GOT3 (cell line): ENCODE measurements at places on chromosomes 6 and 20.

DNA sequence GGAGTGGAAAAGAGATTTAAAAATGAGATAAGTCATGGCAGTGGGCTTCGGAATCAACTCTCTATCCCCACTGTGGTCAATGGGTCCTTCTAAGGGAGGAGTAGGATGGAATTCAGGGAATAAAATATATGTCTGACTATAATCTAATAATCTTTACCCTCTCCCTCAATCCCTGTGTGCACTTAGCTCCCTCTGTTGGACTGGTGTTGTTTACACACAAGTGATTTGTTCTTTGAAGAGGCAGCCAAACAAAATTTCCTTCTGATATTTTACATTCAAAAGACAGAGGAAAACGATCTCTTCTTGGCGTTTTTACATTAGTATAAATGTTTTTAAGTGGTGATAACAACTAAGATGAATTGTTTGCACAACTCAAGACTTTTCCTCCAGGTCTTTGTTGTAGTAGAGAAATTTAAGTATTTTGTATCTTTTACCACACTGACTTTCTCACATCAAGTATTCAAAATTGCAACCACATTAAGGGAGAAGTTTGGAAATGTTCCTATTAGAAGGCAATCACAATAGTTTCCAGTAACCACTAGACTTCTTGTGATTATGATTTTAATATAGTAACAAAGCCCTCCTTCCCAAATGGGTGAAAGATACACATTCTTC, 317.8 kb downstream of the CENPW start:
- DNase-seq, result no peak

DNA sequence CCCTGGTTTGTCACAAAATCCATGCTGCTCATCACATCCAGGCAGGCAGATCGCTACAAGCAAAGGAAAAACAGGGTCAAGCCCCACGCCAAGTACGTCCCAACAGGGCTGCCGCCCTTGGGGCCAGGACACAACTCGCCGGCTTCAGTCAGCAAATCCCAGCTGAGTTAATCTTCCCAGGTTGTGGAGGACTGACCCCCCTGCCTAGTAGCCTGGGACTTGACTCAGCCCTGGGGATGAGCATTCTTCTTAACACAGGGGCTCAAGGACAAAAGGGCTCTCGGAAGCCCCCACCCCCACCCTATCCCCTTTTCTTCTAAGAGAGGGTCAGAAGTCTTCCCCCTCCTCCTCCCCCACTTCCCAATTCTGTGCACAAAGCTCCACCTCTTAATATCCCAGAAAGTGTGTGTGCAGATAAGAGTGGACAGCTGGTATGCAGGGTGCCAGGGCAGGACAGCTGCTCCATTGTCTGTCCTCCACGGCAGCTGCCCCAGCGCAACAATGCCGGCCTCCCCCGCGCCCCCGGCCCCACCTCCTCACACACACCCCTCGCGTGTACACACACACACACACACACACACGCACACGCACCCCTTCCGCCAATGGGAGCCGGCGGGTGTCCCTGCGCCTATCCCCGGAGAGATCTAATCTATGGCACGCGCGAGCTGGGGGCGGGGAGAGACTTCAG, 4.5 kb downstream of the DLL1 start:
- DNase-seq, result no peak

GRCh38 chr20:5067877-5068645, 51.7 kb downstream of the PCNA start:
- DNase-seq, result no peak

GRCh38 chr20:62914970-62915457, 11.3 kb downstream of the DIDO1 start:
- DNase-seq, result no peak

DNA sequence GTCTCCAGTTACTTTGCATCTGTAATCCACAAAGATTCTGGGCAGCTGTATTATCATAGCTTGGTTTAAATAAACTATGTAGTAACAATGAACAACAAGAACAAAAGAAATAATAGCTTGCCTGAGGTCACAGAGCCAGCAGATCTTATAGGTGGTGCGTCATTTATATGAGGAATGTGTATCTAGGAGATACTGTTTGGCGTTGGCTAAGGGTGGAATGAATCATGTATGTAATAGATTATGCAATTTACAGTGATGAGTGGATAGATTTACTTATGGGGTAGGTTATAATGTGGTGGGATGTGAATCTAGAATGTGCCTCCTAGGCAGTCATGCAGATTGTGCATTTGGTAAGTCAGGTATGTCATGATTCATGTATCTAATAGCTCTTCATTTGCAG, 42.8 kb downstream of the HNF4A start:
- no peak for DNase-seq

DNA sequence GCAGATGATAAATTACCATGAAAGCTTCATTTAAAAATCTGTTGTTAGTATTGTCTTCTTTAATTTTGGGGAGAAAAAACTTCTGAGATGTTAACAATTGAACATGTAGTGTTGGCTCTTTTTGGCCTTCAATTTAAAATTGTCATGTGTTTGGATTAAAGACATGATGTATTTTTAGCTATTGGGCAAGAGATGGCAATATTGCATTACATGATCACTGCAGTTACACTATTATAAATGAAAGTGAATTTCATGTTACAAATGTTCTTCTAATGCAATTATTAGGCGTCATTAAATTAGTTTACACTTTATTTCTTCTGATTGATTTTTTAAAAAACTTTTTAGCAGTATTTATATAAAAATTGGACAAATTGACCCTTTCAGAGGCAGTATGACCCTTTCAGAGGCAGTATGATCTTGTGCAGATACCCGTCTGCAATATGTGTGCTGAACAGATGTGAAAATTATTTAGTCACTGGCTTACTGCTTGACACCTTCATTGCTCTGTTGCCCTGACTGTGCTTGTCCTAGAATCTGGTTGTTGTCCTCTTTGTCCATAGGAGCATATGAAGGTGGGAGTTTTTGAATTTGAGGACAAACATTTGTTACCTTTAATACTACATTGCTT, 25.8 kb downstream of the CDKAL1 start:
- DNase-seq, result no peak

DNA sequence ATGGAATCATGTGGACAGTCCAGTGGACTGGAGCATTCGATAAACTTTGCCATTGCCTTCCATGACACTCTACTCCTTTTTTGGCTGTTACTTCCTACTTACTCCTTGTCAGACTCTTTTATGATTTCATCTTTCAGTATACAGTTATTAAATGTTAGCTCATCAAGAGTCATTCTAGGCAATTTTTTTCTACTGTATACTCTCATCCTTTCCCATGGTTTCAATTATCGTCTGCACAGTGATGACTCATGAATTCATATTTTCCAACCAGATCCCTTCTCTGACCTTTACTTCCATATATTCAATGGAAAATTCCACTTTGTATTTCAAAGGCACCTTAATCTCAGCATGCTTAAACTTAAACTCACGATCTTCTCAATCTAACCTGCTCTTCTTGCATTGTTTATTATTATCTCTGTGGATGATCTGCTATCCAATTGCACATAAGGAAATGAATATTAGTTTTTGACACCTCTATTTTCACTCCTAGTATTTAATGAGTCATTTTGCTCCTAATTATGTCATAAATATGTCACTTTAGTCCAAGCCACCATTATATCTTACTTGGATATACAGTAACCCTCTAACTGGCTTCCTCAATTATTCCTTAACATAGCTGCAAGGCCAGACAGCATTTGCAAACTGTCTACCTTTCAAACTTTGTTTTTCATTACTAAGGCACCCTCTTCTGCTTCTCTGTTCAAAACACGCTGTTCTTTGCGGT, 427.5 kb downstream of the PHF3 start:
- no peak for DNase-seq

- no peak for DNase-seq
Measured at GRCh38 chr6:150775415-150776203, 89.9 kb upstream of the MTHFD1L start.

DNA sequence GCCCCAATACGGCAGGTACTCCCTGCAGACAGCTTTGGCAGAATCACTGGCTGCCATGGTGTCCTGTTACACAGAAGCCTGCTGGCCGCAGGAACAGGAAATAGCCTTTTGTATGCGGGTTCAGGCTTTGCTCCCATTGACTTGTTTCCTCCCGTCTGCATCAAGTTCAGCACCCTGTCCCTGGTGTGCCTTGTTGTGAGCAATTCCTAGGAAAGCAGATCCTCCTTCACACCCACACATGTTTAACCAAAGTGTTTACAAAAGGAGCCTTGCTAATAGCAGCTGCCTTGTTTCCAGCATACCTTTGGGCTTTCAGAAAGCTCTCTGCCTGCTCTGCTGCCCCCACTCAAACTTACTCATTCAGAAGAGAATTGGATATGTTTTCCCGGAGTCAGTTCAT, 127.2 kb upstream of the SUPT3H start:
- DNase-seq, result no peak

- DNase-seq, result no peak
Measured at GRCh38 chr6:137652961-137653705, 158.9 kb upstream of the OLIG3 start.

DNA sequence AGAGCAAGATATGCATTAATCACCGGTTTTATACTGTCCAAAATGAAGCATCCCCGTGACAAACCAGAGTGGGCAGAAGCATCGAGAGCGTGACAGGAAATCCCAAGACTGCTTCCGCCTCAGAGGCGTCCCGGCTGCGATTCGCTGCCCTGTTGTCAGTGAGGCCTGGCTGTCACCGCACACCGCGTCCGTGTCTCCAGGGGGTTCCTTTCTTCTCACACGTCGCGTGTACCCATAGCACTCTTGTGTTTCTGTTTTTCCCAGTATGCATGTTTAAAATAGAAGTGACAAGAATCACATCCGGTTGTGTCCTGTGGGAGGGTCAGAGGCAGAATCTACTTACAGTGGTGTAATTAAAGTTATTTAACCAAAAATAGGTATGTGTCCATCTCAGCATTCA, 8.3 kb upstream of the ADRM1 start:
- no peak for DNase-seq

DNA sequence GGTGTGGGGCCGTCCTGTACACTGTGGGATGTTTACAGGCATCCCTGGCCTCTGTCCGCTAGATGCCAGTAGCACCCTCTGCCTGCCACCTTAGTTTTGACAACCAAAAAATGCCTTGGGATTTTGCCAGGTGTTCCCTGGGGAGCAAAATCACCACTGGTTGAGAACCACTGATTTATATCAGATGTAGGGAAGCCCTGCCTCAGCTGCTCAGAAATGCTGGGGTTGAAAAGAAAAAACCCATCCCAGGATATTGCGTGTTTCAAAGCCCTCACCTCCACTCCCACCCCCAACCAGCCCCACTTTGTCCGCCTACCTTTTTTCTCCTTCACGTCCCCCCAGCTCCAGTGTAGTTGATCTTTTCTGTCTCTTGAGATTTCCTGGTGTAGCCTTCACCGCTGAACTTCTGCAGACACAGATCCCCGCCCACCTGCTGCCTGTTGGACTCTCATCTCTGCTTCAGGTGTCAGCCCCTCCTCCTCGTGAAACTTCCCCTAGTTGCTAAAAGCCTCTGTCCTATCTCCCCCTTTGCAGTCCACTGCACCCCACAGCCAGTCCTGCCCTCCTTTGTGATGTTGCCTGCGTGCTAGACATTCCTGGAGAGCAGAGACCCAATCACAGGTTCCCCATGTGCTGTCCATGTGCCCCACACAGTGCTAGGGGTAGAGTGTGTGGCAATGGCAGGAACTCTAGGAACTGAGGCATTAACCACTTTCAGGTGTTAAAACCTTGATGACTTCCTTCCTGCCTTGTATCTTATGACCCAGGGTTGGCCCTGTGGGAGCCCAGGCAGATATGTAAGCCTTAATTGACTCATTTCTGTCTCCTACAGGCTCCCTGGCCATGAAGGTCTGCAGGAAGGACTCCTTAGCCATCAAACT, 98.9 kb downstream of the TBC1D7 start:
- no peak for DNase-seq

- DNase-seq, result no peak
Measured at GRCh38 chr20:7025635-7026034, 258.1 kb downstream of the BMP2 start.

GRCh38 chr6:49142421-49143151, 320.5 kb downstream of the MMUT start:
- no peak for DNase-seq

- DNase-seq, result no peak
Measured at GRCh38 chr6:26331218-26332073, 33.6 kb upstream of the BTN3A2 start.

DNA sequence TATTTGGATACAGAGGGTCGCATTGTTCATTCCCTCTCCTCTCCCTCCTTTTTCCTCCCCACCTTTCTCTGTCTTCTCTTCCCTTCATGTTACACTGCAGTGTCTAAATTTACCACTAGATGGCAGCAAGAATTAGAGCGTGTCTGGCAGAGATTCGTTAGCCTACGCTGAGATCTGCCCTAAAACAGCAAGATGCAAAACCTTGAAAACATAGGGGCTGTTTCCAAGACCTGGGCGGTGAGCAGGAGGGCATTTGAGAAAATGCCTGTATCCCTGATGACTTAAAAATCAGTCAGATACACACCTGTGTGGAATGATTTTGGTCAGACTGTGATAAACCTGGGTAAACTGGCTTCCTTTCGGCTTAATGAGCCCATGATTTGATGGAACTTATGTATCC, 101.5 kb upstream of the ISM1 start:
- DNase-seq, result no peak

- no peak for DNase-seq
Measured at GRCh38 chr20:24816907-24817306, 132.2 kb upstream of the CST7 start.

DNA sequence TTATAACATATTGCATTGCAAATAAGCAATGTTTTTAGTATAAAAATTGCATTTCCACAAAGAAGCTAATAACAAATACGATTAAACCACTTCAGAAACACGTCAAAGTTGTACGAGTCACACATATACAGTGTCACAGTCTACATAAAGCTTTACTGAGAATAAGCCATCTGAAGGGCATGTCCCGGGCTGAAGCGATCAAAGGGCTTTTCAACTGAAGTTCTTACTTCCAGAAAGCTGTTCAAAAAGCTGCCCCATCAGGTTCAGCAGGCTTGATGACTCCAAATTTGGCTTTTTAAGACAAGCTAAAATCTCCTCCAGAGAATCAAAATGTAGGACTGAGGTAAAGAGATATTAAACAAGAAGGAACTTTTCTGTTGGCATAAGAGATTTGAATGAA, 37.5 kb upstream of the HAO1 start:
- no peak for DNase-seq

DNA sequence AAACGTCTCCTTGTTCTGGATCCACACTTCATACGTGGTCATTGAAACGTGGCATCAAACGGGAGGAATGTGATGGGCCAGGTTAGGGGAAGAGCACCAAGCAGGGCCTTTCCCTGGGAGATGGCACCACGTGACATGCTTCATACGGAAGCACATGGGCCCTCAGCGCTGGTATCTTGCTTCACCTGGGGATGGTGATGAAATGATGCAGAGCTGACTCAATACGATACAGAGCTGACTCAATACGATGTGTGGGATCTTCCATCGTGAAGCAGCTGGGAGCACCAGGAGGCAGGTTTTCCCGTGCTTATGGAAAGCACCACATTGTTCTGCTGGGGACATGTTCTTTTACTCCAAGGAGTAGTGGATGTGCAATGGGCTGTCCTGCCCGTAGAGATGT, 22.5 kb upstream of the TAGAP start:
- DNase-seq, result no peak

GRCh38 chr6:138007014-138007472, 100.2 kb downstream of the PERP start:
- DNase-seq, result no peak
